ENCODE measurements at places on chromosomes 6 and 20.

GRCh38 chr6:88114838-88115237, 51.3 kb downstream of the CNR1 start:
- no peak for DNase-seq

- DNase-seq, result no peak
Measured at GRCh38 chr20:31856516-31856915, 11.1 kb upstream of the FOXS1 start.

DNA sequence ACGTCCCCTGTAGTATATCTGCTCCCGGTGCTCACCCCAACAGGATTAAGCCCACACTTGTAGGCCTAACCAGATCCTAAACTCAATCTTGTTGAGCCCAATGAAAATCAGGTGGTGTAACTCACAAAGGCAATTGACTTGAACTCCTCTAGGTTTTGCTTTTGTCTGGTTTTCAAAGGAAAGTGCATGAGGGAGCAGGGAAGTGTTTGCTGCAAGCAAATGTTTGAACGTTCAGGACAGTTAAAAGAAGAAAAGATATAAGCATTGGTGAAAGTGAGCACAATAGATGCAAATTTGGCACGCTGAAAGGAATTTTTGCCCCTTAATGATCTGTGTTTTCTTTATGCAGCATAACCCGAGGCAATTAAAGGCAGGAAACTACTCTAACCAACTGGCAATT, 212.6 kb downstream of the PLCB1 start:
- no peak for DNase-seq

DNA sequence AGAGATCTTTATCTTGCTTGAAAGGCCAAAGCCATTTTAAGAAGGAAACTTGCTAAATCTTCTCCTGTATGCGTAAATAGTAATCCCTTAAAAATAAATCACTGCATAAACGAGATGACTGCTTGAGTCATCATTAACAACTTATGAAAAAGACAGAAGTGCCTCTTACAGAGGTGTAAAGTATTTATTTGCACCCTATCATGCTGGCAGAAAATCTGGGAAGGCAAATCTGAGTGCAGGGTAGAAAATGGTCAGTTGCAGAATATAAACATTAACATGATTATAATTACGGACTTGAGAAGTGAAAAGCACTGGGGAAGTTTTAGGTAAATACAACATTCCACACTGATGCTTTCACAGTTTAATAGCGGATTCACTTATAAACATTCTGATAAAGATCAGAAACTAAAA, 67.5 kb upstream of the FBXO30 start:
- DNase-seq, result no peak

Measured in CD4-positive, alpha-beta T cell (primary cell).